ENCODE measurements at places on chromosomes 2 and 18.

DNA sequence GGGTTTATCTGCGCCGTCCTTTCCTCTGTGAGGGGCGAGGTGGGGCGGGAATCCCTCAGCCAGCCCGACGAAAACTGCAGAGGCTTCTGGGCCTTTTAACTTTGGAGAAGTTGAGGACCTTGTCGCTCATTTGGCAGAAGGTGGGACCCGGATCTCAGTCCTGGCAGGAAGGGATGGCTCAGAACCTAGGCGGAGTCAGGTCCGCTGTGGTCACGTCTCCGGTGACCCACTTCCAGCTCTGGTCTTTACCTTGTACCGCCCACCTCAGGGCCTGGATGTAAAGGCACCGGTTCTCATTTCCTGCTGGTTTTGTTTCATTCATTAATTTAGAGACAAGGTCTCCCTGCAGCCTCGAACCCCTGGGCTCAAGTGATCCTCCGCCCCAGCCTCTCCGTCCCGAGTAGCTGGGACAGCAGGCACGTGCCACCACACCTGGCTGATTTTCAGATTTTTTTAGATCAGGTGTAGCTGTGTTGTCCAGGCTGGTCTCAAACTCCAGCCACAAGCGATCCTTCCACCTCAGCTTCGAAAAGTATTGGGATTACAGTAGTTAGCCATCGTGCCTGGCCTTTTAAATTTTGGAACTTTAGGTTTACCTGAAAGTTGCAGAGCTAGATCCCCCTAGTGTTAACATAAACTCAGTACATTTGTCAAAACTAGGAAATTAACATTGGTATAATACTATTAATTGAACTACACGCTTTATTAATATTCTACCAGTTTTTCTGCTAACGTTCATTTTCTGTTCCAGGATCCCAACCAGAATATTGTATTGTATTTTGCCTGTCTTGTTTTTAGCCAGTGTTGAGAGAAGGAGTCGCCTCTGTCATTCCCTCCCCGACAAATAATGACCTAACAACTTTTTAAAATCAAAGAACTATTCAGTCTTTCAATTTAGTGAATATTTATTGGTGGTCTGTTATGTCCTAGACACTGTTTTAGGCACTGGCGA, 852 bp downstream of the POLI start:
- DNase-seq: no peak

- no peak for DNase-seq
Observed at GRCh38 chr2:237059155-237059875, 26.4 kb upstream of the COPS8 start.

DNA sequence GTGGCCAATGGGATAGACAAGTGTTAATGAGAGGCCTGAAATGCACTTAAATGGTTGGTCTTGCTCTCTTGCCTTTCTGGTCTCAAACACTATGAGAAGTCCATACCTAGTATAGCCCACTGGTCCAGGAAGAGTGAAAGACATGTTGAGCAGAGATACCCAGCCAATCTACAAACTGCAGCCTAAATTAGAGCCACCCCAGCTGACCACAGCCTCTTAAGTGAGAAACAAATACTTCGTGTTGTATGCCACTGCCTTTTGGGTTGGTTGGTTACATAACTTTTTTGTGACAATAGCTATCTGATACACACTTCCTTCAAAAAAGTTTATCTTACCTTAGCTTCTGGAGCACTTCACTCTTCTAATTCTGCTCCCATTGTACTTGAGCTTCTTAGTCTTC, 8.8 kb upstream of the EXOC6B start:
- no peak for DNase-seq

DNA sequence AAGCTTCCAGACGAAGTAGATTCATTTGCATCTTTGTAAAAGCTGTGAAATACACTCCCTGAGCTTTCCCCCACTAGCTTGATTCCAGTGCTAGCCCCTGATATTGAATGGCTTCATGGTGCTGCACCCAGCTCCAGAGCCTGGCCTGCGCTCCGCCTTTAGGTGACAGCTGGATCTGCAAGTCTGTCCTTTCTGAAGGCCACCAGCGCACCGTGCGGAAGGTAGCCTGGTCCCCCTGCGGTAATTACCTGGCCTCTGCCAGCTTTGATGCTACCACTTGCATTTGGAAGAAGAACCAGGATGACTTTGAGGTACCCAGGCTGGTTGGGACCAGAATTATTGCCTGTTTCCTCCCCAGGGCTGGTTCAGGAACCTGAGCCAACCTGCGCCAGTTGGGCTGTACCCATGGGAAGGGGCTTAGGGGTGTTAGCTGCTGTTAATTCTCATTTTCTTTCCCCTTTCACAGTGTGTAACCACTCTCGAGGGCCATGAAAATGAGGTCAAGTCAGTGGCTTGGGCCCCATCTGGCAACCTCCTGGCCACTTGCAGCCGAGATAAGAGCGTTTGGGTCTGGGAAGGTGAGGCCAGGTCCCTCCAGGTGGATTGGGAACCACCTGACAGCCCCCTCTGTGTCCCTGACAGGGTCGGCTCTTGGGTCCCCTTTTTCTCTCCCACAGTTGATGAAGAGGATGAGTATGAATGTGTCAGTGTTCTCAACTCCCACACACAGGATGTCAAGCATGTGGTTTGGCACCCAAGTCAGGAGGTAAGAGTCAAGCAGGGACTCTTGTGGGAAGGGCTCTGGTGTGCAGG, 1.3 kb downstream of the CIAO1 start:
- peak; percentile 40 for DNase-seq

DNA sequence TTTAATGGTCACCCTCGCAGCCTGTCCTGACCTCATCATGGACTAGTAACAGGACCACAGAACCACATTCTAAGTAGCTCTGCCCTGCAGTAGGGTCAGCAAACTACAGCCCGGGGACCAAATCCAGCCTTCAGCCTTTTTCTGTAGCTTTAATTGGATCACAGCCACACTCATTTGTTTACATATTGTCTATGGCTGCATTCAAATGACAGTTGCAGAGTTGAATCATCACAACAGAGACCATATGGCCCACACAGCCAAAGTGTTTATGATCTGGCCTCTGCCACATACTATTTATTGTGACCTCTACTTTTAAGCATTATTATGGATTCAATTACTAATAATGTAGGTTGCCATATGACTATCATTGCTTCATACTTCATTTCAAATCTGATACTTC, 47.7 kb downstream of the MAP3K19 start:
- no peak for DNase-seq

DNA sequence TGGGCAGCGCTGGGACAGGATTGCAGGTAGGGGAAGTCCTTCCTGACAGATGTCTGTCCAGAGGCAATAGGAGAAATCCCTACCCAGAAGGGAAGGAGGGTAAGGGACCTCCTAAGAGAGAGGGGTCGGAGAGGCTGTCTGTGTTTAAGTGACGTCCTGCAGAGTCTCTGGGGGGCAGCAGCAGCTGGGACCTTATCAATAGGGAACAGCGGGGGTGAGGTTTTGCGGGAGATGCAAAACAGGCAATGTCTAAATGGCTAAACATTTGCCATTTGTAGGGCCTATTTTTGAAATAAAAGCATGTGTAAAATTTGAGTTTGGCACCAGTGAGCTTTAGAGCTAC, 108.7 kb upstream of the HS6ST1 start:
- DNase-seq: no peak

DNA sequence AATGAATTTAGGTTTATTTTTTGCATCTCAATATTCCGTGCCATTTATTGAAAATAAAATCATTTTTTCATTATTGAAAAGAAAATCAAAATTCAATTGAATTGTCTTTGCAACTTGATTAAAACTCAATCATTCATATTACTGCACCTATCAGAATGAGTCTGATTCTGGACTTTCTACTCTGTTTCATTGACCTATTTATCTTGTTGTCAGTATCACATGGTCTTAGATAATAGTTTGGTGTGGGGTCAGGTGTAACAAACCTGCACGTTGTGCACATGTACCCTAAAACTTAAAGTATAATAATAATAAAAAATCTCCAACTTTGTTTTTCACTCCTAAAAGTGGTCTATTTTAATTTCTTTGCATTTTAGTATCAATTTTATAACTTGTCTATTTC, 422.9 kb downstream of the RAD51AP2 start:
- DNase-seq: no peak

- peak; percentile 78 for DNase-seq
Observed at GRCh38 chr2:147297820-147298219, 547.0 kb upstream of the ACVR2A start.

DNA sequence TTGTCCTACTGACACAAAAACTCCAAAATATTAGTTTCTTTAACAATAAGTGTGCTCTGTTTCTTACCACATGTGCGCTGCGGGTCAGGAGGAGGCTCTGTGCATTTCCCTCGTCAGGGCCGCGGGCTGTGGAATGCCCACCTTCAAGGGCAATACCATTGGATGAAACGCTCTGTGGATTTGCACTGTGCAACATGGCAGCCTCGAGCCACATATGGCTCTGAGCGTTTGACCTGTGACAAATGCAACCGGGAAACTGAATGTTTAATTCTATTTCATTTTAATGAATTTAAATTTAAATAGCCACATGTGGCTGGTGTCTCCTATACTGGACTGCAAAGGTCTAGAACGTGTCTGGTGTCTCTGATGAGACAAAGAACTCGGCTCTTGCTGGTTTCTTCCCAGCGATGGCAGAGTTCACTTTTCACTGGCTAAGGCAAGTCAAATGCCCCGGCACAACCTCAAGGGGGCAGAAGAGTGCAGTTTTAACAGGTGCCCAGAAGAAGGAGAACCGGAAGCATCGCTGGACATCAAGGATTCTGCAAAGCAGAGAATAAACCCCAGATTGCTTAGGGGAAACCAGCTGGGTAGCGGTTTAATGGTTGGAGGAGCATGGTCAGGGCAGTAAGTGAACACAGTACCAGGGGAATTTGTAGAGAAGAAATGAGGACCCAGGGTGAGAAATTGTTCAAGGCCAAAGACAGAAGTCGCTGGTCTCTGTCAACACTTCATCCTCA, 37.0 kb upstream of the TMEM18 start:
- peak; percentile 9 for DNase-seq

DNA sequence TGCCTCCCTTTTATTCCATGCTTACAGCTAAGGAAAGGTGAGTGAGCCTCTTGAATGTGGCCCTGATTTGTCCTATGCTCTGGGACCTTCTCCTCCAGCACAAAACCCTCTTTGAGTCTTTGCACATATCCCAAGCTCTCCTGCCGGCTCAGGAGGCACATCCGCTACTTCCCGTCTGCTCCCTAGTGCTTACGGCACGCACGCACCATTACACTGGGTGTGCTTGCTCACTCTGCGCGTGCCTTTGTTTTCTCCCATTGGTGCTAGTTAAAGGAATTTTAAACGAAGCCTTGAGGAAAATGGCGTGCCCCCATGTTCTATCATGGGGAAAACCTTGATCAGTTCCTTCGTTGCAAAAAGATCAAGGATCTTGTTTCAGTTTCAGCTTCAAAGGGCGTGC, 7.9 kb upstream of the DGKD start:
- DNase-seq: no peak

DNA sequence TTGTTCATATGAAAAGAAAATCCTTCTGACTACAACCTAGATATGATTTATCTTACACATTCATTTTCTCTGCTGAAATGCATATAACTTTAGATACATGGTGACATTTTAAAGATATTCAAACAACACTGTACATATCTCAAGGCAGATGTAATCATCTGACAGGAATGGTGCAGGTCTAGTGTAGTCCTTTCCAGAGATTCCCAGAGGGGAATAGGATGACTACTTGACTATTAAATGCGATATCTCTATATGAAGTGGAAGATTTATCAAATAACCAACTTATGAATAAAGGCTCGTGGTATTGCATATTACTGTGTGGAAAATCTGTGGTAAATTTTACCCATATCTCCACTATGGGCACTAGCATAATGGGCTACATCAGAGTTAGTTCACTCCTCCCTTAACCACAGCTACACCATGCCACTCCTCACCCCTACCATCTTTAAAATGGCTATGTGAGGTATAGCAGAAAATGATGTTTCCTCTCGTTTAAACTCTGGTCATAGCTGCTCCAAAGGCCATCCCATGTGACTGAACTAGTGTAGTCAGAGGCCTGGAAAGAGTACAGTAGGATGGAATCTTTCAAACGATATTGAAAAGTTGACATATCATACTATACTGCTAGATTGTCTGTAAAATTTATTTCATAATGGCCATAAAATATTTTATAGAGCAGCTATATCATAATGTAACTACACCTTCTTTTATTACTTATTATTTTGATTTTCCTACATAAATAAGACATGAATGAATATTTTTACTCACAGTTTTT, 9.1 kb upstream of the ITPRID2 start:
- no peak for DNase-seq

DNA sequence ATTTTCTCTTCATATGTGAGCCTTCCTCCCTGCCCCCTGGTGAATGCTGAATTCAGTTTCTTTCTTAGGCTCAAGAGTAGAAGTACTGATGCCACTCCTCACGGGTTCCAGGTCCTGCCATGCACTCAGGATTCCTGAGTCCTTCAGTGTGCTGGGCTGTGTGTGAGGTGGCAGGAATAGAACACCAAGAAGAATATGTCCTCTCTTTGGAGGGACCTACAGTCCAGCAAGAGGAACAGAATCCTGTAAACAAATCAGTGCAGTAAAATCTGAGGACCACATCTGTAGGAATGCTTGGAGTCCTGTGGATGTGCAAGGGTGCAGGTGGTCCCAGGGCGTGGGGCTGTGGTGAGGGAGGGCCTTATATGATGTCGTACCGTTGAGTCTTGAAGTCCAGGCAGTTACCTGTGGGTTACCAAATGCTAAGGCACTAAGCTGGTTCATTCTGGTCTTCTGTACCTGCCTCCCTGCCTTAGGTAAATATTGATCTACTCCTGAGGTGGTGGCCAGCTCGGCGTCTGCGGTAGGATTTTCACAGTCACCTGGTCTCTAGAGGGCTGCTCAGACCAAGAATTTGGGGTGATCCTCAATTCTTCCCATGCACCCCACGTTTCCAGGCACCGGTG, 5.5 kb downstream of the ASAP2 start:
- no peak for DNase-seq

DNA sequence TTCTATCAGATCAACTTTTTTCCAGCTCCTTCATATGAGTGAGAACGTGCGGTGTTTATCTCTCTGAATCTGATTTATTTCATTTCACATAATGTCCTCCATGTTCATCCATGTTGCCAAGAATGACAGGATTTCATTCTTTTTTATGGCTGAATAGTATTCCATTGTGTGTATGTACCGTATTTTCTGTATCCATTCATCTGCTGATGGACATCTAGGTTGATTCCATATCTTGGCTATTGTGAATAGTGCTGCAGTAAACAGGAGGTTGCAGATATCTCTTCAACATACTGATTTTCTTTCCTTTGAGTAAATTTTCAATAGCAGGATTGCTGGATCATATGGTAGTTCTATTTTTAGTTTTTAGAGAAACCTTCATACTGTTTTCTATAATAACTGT, 388.5 kb downstream of the DCDC2C start:
- no peak for DNase-seq

- DNase-seq: no peak
Observed at GRCh38 chr2:224563537-224563936, 21.6 kb downstream of the CUL3 start.

All from CD4-positive, alpha-beta T cell treated with Interleukin-4 for 1 hour (primary cell).